Stimulated activated CD8-positive, alpha-beta memory T cell treated with anti-CD3 and anti-CD28 coated beads, Interleukin-7, amount 100 ng/mL, for 48 hours (primary cell): ENCODE measurements at places on chromosomes 6 and 20.
A peak's percentile ranks its signal among the peaks of the same experiment; 100 is the strongest.

GRCh38 chr6:7196685-7197283 is 89.0 kb downstream of the RREB1 start:
- DNase-seq, result no peak

DNA sequence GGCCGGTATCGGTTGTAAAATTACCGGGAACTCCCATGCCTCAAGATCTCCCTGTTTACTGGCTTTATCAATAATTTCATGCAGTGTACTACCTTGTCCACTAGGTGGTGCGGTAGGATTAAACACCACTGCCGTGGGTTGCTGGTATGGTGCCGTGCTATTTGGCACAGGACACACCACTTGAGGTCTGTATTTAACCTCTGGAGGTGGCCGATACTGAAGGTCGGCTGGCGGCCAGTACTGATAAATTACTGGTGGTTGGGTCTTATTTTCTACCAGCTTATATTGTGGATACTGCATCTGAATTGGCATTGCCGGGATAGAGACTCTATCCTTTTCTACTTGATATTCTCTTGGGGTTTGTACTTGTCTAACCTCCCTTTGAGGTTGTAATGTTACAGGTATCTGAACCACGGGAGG is 14.3 kb upstream of the PTCRA start:
- DNase-seq, result peak; percentile 52

DNA sequence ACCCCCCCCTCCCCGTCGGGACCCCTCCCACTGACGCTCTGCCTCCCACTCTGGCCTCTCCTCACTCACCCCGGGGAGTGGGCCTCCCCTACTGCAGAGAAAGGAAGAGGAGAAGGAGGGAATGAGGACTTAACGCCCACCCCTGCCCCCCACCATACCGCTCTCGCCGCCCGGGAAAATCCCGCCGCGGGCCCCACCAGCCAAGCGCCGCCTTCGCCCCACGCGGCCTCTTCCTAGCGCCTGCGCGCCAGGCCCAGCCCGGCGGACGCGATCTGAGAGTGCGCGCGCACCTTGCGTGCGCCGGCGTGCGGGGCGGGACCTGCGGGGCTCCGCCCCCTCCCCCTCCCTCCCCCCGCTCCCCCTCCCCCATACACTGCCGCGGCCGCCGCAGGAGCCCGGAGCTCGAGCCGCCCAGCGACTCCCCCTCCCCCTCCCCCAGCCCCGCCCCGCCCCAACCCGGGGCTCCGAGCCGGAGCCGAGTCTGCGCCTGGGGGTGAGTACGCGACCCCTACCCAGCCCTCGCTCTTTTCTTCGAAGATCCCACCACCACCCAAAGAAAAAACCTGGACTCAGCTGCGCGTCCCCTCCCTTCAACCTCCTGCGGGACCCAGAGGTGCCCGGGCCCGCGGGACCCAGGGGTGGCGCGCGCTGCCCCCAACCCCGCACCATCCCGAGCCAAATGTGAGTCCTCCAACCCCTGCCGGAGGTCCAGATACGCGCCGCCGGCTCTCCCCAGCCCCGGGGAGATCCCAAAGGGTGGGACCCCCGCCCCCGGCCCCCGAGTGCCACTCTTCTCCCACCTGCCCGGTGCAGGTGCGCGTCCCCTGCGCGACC is at the start of the genes MRPL14 and TMEM63B:
Gene MRPL14 (minus strand): TSS at position 267 of the 834 bp plus-strand sequence. CDS start 10,841 bp downstream, outside the sequence.
Gene TMEM63B (plus strand): TSS at position 369 of the 834 bp plus-strand sequence. CDS start 7,031 bp downstream, outside the sequence.
- DNase-seq, result peak; percentile 84

GRCh38 chr20:17708675-17709360 is 9.1 kb downstream of the BANF2 start:
- DNase-seq, result no peak

- DNase-seq, result no peak
These were observed 3.3 kb downstream of the ENTPD6 start for GRCh38 chr20:25198663-25199383.

GRCh38 chr20:46139908-46140482 is 21.9 kb downstream of the CD40 start:
- no peak for DNase-seq

DNA sequence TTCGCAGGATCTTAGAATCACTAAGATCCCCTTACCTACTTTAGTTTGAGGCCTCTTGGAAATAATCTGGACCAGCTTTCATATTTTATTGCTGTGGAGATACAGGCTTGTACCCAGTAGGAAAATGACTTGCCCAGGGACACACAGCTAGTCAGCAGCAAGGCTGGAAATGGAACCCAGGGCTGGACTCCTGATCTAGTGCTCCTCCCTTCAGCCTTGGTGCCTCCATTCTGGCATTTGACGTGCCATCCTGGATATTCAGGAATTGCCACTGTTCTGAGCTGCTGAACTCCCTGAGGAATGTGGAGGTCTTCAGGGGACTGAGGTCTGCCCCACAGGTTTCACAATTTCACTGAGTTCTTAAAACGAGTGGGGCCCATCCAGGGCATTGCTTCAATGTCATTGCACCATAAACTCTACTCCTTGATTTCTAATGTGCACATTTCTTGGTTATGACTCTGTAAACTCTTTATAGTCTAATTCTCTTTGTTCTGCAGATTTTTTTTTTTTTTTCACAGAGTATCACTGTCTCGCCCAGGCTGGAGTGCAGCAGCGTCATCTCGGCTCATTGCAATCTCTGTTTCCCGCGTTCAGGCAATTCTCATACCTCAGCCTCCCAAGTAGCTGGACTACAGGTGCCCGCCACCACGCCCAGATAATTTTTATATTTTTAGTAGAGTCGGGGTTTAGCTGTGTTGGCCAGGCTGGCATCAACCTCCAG is 26.7 kb upstream of the CDKN1A start:
- no peak for DNase-seq

DNA sequence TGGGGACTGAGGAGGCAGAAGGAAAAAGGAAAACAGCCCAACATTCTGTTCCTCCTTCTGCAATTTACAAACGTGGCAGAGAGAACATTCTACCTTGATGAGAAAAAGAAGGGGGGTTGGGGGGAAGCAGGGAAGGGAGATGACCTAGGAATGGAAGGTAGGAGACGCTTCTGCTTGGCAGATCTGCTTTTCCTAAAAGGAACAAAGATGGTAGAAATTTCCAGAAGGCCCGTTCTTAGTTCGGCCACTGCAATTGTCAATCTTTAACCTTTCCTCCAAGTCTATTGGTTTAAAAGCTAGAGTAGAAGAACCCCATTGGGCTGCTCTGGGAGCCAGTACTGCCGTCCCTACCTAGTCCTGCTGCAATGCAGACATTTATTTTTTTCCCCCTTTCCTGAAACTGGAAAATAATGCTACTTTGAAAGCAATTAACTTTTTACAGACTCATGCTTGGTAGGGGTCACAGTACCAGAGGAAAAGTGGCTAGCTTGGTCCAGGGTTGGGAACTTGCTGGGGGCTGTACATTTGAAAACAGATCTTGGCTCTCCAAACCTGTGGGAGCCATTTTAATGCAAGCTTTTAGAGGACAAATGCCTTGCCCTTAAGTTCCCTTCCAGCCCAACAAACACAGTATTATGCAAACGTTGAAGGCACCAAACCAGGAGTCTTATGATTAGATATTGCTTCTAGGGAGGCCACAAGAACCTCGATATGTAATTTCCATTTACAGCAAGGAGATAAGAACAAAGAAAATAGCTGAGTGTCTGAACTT is 2.6 kb downstream of the ZMYND8 start:
- no peak for DNase-seq

- no peak for DNase-seq
These were observed 176.8 kb downstream of the BMP2 start for GRCh38 chr20:6944292-6944691.

GRCh38 chr6:35687658-35688604 is 784 bp downstream of the FKBP5 start:
- DNase-seq, result peak; percentile 48

- DNase-seq, result no peak
These were observed 240.1 kb downstream of the KCNQ5 start for GRCh38 chr6:72861935-72862432.

GRCh38 chr6:169254456-169255316 is 1.0 kb upstream of the THBS2 start:
- DNase-seq, result no peak

DNA sequence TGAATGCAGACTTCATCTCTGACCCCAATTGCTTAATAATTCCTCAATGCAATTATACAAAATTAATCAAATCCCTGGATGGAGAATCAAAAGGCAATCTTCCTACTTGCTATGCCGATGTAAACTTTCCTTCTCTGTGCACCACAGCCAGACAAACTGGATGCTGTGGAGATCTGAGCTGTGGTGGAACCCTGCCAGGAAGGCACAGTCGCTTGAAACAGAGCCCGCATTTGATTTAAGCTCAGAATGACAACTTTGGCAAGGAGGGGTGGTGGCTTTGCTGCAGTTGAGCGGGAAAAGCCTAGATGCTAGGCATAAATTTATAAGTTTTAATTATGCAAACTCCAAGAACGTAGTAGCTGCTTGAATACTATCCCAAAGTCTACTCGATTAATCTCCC is 190.8 kb downstream of the MTFR2 start:
- DNase-seq, result no peak
